CD8-positive, alpha-beta T cell (primary cell): ENCODE measurements at places on chromosomes 5 and 9. TPM values are rescaled to one million over a fixed set of nuclear protein-coding genes. Genes with fewer than 3 reads are reported as not detected.

The CTXN3 gene
- total RNA-seq: not detected

The OSMR gene
- not detected for total RNA-seq

The SLIT3 gene
- not detected for total RNA-seq

The HACD4 gene
- total RNA-seq: 6.3 TPM

The FAM200C gene
- total RNA-seq: not detected

The SLC23A1 gene
- total RNA-seq: not detected

The NR6A1 gene
- not detected for total RNA-seq

The SMIM33 gene
- total RNA-seq: not detected

The PCDHA13 gene
- total RNA-seq: not detected

The SPATA31C1 gene
- not detected for total RNA-seq
